ENCODE measurements at places on chromosomes 7 and 10.
A peak's percentile ranks its signal among the peaks of the same experiment; 100 is the strongest.

DNA sequence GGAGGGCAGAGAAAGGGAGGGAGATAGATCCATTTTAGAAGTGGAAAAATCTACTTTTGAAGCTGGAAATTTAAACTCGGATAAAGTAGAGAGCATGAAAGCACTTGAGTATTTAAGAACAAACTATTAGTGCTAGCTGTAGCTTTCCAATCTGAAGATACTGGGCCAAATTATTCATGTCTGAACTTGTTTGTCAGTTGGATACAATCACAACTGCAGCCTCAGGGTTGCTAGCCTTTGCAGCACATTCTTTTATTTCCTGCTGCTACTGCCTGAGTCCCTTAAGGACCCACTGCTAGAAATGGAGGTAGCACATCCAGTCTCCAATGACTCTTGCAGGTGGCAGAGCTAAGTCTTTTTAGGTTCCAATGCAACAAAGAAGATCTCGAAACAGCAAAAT is 8.3 kb upstream of the SLC25A13 start:
- no peak for DNase-seq

DNA sequence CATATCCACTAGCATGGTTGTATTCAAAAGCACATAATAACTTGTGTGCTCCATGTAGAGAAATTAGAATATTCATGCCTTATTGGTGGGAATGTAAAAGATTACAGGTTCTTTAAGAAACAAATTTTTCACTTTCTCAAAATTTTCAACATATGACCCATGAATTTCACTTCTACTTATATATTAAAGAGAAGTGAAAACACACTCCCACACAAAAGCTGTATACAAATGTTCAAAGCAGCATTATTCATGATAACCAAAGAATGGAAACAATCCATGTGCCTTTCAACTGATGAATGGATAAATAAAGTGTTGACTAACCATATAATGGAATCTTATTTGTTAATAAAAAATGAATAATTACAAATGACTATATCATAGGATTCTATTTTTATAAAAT is 694.5 kb upstream of the PCDH15 start:
- no peak for DNase-seq

GRCh38 chr7:92693519-92693918 is 103.3 kb upstream of the FAM133B start:
- DNase-seq, result no peak

DNA sequence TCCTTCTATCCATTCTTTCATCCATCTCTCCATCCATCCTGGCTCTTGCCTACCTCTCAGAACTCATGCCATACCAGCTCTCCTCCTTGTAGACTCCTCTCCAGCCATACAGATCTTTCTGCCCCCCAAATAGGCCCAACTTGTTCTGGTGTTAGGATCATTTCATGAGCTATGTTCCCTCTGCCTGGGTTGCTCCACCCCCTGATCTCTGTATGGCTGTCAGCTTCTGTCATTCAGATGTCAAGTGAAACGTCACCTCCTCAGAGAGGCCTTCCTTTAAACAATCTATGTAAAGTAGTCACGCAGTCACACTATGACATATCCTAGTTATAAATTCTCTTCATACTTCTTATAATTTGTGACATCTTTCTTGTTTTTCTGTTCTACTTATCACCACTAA is 42.3 kb upstream of the PNLIPRP3 start:
- no peak for DNase-seq

DNA sequence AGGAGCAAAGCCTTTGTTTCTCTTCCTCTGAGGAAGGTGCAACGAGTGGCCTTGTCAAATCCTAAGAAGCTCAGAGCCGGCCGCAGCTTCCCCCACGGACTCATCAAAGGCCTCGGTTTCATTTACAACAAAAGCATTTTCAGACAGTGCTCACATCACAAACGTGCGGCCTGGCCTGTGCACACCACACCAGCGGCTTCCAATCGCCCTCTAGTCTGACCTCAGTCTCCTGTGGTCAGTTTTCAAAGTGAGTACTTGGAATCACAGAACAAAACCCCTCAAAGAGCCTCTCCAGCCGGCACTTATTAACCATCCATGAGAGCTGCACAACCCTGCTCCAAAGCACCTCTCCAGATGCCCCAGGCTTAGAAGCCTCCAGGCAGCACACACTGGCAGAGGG is 3.3 kb downstream of the RADIL start:
- DNase-seq, result no peak

- no peak for DNase-seq
These were observed 157.2 kb upstream of the NPS start for GRCh38 chr10:127391875-127392274.

DNA sequence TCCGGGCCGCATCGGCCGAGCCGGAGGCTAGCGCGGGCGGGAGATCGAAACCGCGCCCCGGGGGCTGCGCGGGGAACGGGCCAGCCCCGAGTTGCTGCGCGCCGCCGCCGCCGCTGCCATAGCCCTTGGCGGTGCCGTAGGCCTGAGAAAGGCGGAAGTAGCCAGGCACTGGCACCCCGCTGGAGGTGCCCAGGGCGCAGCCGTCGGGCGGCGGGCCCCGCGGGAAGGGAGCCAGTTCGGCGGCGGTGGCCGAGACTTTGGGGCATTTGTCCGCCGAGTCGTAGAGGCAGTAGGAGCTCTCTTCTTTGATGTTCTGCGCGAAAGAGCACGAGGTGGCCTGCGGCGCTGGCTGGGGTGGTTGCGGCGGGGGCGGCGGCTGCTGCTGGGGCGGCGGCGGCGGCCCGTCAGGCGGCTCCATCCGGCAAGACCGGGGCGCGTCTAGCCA is 587 bp downstream of the HOXA10 start:
- DNase-seq, result no peak

GRCh38 chr10:72126184-72126871 is 38.0 kb upstream of the SPOCK2 start:
- peak; percentile 33 for DNase-seq

DNA sequence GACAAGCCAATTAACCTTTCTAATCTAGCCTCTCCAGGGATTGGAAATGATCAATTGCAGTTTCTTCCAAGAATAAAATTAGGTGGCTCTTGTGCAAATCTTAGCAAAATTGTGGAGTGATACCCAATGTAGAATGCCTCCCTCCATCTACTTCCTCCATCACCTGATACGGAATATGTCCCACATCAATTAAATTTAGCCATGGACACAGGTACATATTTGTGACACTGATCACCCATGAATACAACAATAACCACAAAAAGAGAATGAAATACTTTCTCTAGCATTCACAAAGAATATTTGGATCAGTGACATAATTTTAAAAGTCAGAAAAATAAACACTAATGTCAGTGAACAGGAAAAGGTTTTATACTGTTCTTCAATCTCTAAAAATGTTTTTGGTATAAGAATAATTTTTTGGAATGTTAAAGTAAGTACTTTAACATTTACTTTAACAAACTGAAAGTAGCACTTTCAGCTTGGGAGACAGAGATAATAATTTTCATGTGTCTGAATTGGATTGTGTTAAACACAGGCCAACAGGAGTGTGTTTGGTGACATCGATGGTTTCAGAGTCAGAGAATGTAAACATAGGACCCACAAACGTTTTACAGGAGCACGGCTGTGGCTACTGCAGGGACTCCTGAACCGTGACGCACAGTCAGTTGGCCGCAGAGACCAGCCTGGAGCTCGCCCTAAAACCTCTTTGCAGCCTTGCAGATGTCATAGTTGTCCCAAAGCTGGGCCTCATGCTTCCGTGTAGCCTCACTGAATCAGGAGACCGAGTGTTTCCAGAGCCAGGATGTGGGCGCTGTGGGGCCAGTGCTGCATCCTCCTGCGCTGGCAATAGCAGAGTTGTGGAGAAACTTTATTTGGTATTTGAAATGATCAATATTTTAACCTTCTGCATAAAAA is 7.2 kb downstream of the RBM20 start:
- no peak for DNase-seq

DNA sequence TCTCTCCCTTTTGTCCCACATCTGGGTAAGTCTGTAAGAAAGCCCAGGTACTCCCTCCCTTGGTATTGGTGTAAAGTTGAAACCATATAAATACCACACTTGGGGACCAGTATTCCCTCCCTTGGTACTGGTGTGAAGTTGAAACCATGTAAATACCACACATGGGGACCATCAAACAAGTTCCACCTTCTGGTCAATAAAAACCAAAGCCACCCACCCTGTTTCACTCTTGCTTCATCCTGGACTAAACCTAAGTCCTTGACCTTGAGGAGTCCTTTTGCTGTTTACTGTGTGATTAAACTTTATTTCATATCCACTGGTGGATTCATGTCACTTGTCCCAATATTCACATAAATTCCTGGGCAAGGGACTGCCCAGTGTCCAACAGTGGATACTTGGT is 8.4 kb downstream of the P4HA1 start:
- DNase-seq, result no peak

DNA sequence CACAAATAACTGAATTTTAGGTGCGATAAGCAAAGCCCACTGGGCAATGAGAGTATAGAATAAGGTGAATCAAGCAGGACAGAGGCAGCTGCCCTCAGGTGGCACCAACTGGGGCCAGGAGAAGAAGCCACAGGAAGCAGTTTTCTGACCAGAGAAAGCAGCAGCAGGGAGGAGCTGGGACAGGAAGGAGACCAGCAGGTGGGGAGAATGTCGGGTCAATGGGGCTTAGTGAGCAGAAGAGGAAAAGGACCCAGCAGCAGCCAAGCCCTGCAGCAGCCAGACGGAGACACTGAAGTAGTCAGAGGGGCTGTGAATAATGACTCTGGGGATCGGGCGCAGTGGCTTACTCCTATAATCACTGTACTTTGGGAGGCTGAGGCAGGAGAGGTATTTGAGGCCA is 209.6 kb upstream of the SH2B2 start:
- no peak for DNase-seq

GRCh38 chr10:71408436-71409225 is 11.9 kb downstream of the CDH23 start:
- no peak for DNase-seq

GRCh38 chr10:110150046-110150445 is 57.4 kb upstream of the MXI1 start:
- DNase-seq, result no peak

DNA sequence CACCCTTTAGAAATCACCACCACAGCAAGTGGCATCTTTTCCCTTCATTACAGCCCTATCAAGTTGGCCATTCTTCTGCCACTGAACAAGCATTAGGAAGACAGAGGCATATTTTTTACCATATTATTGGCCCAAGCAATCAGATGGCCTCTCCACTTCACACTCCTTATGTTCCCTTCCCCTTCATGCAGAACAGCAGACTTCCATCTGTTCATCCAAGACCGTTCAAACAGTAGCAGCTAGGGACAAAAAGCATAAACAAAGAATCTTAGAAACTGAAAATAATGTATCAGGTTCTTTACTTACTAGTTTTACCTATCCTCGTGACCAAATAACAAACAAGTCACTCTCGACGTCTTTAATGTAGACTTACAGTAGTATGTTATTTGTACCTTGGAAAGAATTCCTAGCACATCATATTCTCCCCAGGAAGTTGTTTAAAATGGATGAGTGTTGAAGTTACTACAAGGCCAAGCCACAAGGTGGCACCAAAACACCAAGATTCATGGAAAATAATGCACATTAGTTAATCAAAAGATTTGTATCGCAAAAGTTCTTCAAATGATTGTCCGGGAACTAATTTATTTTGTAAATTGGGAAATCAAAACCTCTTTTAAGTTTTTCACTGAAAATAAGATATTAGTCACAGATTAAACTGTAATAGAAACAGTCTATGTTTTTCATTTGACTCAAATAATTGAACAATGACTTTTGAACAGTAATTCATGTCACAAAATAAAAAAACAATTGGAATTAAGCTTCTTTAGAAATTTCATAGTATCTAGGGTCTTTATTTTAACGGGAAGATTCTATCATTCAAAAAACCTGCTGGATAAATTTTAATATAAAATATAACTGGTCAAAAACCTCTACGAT is 112.1 kb downstream of the VPS41 start:
- DNase-seq, result peak; percentile 18

DNA sequence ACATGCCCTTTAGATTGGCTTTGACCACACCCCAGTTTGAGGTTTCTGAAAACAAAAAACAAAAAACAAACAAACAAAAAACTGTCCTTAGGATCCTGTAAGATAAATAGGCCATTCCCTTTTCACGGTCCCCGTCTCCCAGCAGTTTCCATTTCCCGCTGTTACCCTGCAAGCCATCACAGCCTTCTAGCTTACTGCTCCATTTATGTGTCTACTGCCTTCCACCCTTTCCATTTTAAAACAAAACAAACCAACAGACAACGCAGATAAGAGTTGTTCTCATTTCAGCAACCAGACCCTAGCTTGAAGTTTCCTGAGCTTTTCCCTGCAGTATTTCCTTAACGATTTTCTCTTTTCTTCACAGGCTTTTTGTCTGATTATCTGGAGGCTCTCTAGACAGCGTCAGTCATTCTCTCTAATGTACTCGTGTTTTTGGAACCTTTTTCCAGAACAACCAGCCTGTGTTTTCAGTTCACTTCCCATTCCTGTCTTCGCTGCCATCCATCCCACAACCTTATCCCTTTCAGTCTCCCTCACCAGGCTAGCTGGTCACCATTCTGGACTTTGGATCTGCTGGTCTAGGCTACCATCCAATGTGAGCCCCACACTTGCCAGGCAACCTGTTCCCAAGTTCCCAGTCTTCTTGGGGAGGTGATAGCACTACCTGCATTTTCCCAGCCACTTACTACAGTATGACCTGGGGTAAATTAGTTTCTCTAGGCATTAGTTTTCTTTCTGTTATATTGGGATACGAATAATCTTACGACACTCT is 317.3 kb upstream of the FZD1 start:
- no peak for DNase-seq

- no peak for DNase-seq
These were observed 745 bp upstream of the ORAI2 start for GRCh38 chr7:102432442-102433218.

DNA sequence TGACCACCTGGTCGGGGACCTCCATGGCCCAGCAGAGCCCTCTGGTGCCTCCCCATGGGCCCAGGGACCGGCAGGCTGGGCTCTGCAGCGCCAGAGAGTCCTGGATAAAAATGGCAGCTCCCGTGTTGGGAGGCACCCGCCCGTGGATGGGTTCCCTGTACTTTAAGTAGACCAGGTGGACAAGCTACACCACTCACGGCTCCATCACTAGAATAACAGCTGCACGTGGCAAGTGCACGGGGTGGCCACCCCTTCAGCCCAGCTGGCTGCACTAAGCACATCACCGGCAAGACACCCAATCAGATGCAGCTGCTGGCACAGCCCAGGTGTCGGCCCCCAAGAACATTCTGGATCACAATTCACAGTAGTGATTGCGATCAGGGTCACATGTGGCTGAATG is 69.8 kb downstream of the DIP2C start:
- no peak for DNase-seq

GRCh38 chr10:114396464-114396863 is 7.8 kb downstream of the AFAP1L2 start:
- DNase-seq, result no peak

DNA sequence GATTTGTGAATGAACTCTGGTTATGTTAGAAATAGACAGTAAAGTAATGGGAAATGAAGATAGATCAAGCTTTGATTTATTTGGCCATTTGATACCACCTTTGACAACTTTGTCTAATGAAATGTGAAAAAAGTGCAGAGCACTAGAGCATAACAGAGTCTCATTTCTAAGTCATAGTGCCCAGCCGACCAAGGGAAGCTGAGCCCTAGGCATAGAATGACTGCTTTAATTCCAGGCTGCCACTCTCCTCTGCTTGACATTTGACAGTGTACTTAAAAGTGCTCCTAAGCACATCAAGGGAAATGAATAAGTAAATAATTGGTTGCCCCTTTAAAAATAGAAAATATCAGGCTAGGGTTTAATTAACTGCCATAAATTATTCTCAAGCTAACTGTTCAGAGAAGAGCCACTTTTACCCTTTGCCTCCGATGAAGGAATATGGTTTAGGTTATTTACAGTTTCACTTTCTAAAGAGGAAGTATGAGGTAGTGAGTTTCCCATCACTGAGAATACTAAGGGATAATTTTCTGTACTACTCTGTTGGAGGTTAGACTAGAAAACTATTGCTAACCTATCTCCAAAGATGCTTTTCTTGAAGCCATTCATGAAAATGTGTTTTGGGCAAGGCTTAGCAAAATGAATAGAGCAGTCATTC is 591.6 kb downstream of the REEP3 start:
- DNase-seq, result no peak
